Activated effector memory CD4-positive, alpha-beta T cell treated with Interleukin-2 at 50 U/mL for 16 hours (primary cell): ENCODE measurements at places on chromosomes 7 and 10.

- no peak for DNase-seq
Measured at GRCh38 chr10:79259834-79260233, 87.4 kb upstream of the PPIF start.

DNA sequence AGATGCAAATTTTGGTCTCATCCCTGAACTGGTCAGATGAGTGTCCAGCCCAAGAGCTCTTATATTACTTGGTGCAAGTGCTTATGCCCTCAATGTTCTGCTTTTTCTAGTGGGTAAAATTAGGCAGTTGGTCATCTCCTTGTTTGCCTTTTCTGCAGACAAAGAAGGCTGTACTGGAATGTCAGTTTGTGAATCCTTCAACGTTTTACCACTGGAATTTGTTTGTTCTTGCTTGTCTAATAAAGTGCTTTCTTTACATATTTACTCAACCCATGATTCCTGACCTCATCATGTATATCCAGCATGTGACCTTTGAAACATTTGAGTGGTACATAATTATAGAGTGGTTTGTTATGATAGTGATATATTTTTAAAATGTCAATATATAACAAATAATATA is 232.2 kb upstream of the TEX47 start:
- no peak for DNase-seq

- no peak for DNase-seq
Measured at GRCh38 chr10:11275651-11276050, 258.0 kb downstream of the CELF2 start.

- DNase-seq = no peak
Measured at GRCh38 chr10:48683868-48684267, 805 bp upstream of the WDFY4 start.

GRCh38 chr7:55140221-55140940 is 121.6 kb downstream of the EGFR start:
- DNase-seq = no peak

GRCh38 chr10:104862-105565 is 30.2 kb upstream of the ZMYND11 start:
- DNase-seq = no peak

GRCh38 chr10:387909-388660 is 252.8 kb downstream of the ZMYND11 start:
- no peak for DNase-seq

DNA sequence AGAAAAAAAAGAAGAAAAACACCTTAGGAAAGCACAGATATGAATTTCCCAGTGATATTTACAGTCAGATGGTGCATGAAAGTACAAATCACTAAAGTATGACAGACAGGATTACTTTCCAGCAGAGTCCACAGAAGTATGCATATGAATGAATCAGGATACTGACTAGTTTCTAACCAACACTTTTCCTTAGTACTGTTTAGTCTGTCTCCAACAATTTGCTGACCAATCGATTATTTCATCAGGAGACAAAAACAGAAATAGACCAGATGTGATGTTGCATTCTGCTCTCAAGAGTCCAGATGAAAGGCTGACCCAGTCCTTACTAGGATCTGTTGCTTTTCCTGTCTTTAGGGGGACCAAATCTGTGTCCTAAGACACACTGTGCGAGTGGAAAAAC is 14.6 kb downstream of the SLC35B4 start:
- DNase-seq = no peak

- DNase-seq = no peak
Measured at GRCh38 chr7:27905951-27906350, 166.0 kb downstream of the TAX1BP1 start.

- DNase-seq = no peak
Measured at GRCh38 chr7:100467638-100468373, 3.7 kb upstream of the SPACDR start.

- no peak for DNase-seq
Measured at GRCh38 chr7:156473476-156474240, 166.9 kb upstream of the RNF32 start.

DNA sequence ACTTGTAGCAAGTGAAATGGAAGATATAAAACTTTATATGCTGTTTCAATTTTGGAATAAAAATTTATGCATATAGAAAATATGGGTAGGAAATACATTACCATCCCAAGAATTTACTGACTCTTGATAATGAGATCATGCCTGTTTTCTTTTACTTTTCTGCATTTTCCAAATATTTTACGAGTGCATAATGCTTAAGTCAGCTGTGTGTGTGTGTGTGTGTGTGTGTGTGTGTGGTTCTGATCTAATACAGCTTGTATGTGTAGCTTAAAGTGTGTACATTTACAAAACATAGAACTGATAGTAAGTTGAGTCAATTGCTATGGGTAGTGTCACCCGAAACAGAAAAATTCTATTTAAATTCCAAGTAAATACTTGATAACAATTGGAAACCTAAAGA is 315.9 kb upstream of the LRRN3 start:
- no peak for DNase-seq

GRCh38 chr7:12884856-12885440 is 197.5 kb downstream of the ARL4A start:
- DNase-seq = no peak

GRCh38 chr10:4001811-4002210 is 216.8 kb upstream of the KLF6 start:
- no peak for DNase-seq

DNA sequence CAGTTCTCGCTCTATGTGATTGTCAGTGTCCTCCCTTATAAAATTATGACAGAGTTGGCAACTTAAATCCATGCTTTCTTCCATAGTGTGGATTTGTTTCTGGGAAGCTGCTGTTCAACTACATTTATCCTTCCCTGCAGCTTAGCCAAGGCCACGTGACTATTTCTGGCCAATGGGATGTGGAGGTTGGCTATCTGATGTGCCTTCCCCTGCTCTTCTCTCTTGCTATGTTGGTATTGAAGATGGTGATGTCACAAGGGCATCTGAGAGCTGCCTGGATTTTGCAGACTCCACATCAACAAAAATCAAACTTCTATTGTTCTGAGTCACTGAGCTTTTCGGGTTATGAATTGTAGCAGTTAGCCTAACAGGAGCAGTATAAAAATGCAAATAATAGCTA is 164.9 kb upstream of the RHOBTB1 start:
- DNase-seq = no peak

- no peak for DNase-seq
Measured at GRCh38 chr7:102931757-102932156, 19.0 kb downstream of the LRRC17 start.

DNA sequence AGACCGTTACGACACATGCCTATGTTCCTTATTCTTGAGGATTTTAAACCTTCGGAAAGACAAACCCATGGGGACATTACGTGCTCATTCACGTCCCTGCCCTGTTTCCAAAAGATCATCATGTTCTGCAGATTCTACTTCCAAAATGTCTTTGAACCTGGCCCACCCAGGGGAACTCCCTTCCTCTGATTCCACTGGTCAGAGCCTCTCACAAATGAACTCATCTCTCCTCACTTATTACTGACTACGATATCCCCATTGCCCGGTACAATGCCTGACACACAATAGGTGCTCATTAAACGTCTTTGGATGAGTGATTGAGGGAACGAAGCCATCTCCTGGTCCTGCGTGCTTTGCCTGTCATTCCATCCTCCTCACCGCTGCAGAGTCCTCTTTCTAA is 168.3 kb upstream of the RNF32 start:
- no peak for DNase-seq

DNA sequence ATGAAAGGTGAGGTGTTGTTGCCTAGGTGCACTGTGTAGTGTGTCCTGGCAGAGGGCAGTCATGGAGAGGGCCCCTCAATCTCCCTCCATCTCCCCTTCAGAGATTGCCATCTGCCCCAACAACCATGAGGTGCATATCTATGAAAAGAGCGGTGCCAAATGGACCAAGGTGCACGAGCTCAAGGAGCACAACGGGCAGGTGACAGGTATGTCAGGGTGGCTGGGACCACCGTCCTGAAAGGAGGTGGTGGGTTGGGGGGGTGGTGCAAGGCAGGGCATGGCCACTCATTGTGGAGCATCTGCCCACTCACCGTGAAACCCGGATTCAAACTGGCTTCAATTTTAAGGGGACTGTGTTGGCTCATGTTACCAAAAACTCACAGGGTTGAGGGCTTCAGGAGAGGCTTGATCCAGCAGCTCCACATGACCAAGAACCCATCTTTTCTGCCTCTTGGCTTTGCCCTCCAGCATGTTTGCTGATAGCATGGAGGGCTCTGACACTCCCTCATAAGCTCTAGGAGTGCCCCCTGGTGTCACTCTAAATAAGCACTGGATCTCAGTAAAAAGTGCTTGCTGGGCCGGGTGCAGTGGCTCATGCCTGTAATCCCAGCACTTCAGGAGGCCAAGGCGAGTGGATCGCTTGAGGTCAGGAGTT is 12.2 kb downstream of the ARPC1B start:
- no peak for DNase-seq

DNA sequence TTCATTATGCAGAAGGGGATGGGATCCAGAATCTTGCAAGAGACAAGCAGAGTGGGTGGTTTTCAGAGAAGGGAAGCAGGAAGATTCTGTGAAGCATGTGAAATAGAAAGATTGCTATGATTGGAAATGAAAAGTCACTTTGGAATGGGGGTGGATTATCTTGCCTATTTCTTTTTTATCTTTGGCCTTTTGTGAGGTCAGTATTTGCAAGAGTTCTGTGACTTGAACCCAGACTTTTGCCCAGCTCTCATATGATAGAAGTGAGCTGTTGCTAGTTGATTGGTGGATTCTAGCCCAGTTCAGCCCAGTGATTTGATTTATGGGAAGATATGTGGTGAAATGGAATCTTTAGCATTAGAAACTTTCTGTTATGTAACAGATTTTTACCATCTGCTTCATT is 17.1 kb downstream of the ENTPD7 start:
- DNase-seq = no peak

GRCh38 chr10:73853196-73853595 is 21.2 kb downstream of the CAMK2G start:
- no peak for DNase-seq

DNA sequence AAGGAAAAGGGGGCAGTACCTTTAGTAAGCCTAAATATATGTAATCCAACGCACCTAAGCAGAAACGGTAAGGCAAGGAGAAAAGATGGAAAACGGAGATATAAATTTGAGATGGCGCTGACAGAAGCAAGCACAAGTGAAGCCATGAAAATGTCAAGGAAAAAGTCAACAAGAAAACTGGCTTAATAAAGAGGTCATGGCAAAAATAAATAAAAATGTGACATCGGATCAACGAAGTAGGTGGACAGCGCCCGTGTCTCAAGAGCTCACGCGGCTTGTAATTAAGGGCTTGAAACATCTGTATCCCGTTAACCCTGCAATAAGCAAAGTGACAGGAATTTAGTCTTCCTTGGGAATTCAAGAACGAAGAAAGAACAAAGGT is 611 bp downstream of the NDUFA5 start:
- DNase-seq = no peak

DNA sequence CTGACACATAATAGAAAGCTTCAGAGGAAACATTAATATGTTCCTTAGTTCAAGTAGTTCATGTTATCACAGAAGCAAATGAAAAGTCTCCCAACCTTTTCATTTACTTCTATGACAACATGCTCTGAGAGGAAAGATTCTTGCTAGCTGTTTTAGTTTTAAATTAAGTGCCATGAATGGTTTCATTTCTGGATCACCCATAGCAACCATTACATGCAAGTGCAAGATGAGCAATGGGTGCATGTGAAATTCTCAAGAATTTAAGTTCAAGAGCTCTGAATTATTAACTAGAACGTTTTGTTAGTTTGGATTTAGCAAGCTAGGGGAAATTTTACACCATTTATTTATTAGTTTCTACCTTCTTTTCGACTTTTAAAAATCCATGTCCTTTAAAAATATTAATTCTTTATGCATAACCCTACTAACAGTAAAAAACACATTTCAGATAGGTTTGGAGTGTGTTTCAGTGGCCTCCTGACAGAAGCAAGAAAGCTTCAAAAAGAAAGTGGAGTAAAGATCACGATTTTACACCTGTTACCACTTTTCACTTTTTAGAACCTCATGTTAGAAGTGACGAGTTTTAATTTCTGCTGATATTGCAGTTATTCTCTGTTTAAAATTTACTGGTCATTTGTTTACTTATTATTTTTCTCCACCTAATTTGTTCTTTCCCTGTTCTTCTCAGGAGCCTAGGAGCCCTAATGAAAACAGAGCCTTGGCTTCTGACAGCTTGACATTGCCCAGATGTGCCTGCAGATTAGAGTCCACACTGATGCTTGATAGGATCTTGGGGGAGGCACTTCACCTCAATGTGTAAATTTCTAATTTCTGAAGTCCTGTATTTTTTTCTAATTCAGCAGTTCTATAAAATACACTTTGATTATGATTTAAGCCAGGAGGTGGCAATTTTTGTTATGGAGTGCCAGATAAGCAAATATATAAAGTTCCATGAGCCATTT is 995.3 kb upstream of the PHF14 start:
- DNase-seq = no peak

GRCh38 chr10:76071653-76072365 is 640.4 kb downstream of the LRMDA start:
- no peak for DNase-seq

DNA sequence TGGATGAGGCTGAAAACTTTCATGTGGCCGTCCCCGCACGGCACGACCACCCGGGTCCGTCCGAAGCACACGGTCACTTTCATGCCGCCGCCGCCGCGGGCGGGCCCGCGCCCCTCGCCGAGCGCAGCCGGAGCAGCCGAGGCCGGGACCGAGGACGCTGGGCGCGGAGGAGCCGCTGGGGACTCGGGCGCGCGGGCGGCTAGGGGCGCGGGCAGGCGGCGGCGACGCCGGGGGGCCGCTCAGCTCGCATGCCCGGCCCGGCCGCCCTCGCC is 247 bp downstream of the PARD3 start:
- DNase-seq = no peak

DNA sequence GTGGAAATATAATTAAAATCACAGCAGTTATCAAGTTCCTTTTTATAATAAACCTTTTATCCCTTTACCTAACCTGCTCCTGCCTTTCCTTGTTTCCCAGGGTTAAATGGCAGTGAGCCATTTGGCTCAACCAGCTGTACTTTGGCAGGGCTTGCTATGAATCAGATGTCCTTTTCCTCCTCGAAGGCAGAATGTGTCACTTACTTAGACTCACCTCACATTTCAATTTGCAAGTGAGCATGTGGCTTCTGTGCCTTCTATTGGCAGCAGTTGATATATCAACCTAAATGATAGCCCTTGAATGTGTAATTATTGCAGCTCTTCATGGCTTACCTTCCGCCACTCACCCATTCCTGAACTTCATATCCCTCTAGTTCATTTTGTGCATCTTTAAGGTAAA is 301.7 kb downstream of the CSTF2T start:
- DNase-seq = no peak

- no peak for DNase-seq
Measured at GRCh38 chr10:118971876-118972275, 57.6 kb upstream of the NANOS1 start.

DNA sequence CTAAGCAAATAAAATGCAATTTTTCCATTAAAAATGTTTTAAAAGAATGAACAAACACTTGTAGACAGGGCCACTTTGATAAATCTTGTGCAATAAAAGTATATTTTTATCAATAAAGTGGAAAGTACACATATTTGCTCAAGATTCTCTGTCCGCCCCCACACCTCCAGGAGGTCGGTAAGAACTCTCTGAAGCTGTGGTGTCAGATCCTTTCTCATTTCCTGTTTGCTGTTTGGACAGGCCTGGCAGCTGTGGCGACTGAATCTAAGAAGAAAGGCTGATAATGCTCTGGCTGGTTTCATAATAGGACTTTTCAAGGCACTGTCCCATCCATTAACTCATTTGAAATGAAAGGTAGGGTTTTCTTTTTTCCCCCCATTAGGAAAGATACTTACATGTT is 15.3 kb upstream of the ASB4 start:
- DNase-seq = no peak

GRCh38 chr10:106175760-106176377 is 988.6 kb downstream of the SORCS1 start:
- no peak for DNase-seq
